Adrenal gland (tissue), 19 donors: ENCODE measurements at places on chromosomes 5 and 9.
A peak's percentile ranks its signal among the peaks of the same experiment; 100 is the strongest.

DNA sequence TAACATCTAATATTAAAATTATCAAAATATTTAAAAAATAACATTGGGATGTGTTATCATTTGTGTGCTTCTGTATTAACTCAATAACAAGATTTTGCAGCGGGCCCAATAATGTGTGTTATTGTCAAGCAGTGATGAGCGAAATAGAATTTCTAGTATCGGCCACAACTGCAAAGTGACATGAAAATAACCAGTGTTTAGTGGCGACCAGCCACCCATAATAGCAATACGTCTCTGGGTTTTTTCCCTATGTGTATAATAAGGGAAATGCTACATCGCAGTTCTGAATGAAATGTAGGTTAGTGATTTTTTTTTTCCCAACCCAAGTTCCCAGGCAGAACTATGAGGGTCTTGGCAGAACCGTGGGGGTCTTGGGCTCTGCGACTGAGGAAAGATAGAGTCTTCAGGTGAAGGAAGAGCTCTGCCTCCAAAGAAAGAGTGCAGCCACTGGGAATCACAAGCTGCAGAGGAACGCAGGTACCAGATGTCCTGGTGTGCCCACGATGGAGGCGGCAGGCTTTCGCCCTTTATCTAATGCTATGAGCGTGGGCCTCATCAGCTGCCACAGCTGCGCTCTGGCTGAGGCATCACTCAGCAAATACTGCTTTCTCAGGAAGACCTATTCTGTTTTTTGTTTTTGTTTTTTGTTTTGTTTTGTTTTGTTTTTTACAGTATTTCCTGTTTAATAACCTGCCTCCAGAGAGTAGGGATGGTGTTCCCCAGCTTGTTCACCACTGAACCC lies 235.0 kb downstream of the ROR2 start:
- no peak overlapping the region for H3K4me3 ChIP-seq
- DNase-seq = no peak
- peak overlapping the region; percentile 19 for H3K27ac ChIP-seq

- H3K4me3 ChIP-seq = no peak overlapping the region
- no peak overlapping the region for H3K27ac ChIP-seq
- no peaks in the 10 kb centered on the region for H3K27me3 ChIP-seq
These were observed 91.4 kb downstream of the ADAMTS16 start for GRCh38 chr5:5231576-5231975.

GRCh38 chr5:2715856-2716255 lies 35.6 kb downstream of the IRX2 start:
- H3K27me3 ChIP-seq = no peaks in the 10 kb centered on the region
- H3K27ac ChIP-seq = no peak overlapping the region
- H3K36me3 ChIP-seq = no peaks in the 10 kb centered on the region
- H3K4me3 ChIP-seq = no peak overlapping the region
- no peaks in the 10 kb centered on the region for H3K4me1 ChIP-seq

GRCh38 chr9:128333451-128333869 lies 6.9 kb upstream of the SLC27A4 start:
- H3K4me1 ChIP-seq = peaks cover 5% of the 10 kb centered on the region
- H3K27me3 ChIP-seq = no peaks in the 10 kb centered on the region
- H3K27ac ChIP-seq = no peak overlapping the region
- DNase-seq = no peak

DNA sequence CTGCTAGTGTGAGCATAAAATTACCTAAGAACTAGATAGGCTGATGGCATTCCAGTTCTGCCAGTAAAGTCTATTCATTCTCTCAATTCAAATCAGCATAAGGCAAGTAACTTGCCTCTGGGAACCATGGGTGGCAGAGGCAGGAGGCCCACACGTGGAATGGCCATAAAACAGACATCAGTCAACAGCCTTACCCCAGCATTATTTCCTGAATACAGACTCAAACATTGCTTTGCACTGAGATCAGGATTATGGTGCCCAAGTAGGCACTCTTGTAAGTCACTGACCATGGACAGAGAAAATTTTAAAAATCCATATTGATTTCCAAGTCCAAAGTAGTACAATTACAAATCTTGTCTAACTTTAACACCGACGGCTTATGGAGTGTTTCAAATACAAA lies 157.7 kb downstream of the NR2F1-AS1 start:
- no peak overlapping the region for H3K27ac ChIP-seq
- H3K36me3 ChIP-seq = no peaks in the 10 kb centered on the region
- H3K4me3 ChIP-seq = no peak overlapping the region
- no peak for DNase-seq

DNA sequence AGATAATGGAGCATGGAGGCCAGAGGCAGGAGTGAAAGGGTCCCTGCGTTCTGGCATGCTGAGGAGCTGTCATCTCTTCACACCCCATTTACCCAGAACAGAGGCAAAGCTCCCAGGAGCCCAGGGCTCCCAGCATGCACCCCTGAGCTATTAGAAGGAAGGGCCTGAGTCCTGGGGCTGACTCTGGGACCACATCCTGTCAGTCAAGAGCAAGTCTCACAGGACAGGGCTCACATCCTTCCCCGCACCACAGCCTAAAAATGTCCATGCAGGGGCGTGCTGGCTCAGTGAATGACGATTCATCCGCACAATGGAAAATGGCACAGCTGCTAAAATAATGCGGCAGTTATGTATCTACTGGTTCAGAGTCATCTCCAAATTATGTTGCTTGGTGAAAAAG lies 31.4 kb downstream of the CAMK2A start:
- H3K27ac ChIP-seq = no peak overlapping the region
- H3K4me3 ChIP-seq = no peak overlapping the region
- H3K4me1 ChIP-seq = no peaks in the 10 kb centered on the region
- no peaks in the 10 kb centered on the region for H3K36me3 ChIP-seq

DNA sequence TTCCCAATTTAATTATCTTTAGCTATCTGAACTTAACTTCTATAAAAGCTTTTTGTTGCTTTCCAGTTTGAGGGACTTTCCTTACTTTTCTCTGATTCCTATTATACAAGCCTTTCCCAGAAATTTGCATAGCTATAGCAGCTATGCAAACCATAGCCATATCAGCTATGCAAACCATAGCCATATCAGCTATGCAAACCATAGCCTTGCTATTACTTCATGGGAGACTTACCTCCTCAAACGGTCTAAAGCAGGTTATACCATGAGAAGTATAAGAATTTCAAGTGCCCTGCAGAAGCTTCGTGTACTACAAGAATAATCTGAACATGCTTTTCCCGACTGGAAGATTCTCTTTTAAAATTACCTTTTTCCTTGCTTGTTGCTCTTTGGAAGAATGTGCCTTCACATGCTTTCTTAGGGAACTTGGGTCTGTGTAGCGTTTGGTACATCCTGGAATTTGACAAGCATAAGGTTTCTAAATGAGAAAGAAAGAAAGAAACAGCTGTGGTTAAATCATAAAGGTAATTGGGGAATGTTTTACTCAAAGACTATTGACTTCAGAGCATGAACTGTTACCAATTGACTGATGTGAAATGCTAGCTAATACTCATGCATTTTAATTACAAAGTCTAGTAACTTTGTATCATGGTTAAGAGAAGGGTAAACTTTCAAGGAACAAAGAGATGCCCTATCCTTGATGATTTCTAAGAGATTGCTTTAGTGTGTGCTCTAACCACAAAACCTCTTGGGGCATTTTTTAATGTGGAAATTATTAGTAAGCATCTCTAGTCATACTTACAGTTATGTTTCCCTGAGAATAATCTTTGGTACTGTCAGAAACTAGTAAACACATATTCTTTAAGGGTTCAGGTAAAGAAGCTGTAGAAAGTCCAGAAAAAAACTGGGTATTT lies 367.6 kb downstream of the GLIS3 start:
- no peak for DNase-seq
- H3K4me3 ChIP-seq = no peak overlapping the region
- no peaks in the 10 kb centered on the region for H3K36me3 ChIP-seq
- H3K27me3 ChIP-seq = no peaks in the 10 kb centered on the region

DNA sequence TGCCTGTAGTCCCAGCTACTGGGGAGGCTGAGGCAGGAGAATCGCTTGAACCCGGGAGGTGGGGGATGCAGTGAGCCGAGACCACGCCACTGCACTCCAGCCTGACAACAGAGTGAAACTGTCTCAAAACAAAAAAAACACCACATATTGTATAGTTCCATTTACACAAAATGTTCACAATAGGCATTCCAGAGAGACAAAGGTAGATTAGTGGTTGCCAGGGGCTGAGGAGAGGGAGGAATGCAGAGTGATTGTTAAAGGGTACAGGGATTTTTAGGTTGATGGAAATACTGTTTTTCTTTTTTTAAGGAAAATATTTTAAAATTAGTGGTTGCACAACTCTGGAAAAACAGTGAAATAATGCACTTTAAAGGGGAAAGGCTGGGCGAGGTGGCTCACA lies 19.6 kb downstream of the ETF1 start:
- no peaks in the 10 kb centered on the region for H3K27me3 ChIP-seq
- H3K27ac ChIP-seq = no peak overlapping the region
- no peaks in the 10 kb centered on the region for H3K36me3 ChIP-seq
- peaks cover 26% of the 10 kb centered on the region for H3K4me1 ChIP-seq

- no peak overlapping the region for H3K4me3 ChIP-seq
- no peaks in the 10 kb centered on the region for H3K36me3 ChIP-seq
- peaks cover 69% of the 10 kb centered on the region for H3K4me1 ChIP-seq
- peak; percentile 67 for DNase-seq
- no peak overlapping the region for H3K27ac ChIP-seq
These were observed 15.3 kb upstream of the NDST1 start for GRCh38 chr5:150492621-150493020.

DNA sequence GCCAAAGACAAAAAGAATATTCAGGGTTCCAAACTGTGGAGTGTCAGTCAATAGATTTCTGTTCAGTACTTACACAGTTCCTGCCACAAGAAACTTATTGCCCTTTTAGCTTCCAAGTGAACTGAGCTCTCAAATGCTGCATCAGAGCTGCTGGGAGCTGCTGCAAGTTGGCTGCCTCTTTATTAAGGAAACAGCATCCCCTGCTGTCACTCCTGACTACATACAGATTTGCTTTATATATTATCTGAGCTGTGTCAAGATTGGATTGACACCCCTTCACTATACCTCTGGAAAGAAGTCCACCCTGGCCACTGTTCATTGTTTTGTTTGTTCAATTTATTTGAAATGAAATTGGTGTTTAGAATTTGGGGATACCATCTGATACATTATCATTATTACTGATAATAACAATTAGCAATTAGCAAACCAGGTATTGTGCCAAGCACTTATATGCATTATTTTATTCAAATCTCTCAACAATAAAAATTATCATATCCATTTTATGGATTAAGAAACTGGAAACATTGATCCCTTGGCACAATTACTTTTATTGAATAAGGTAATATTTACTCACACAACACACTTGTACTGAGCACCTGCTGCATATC lies 16.4 kb upstream of the C5orf58 start:
- DNase-seq = peak; percentile 36
- H3K4me3 ChIP-seq = no peak overlapping the region
- H3K27ac ChIP-seq = no peak overlapping the region
- H3K27me3 ChIP-seq = no peaks in the 10 kb centered on the region
- H3K36me3 ChIP-seq = no peaks in the 10 kb centered on the region

GRCh38 chr5:9468060-9468388 lies 77.9 kb downstream of the SEMA5A start:
- H3K4me3 ChIP-seq = no peak overlapping the region

- peaks cover 8% of the 10 kb centered on the region for H3K4me1 ChIP-seq
- DNase-seq = no peak
- no peak overlapping the region for H3K4me3 ChIP-seq
- H3K27me3 ChIP-seq = no peaks in the 10 kb centered on the region
- peak overlapping the region; percentile 48 for H3K27ac ChIP-seq
These were observed 30.4 kb downstream of the NFX1 start for GRCh38 chr9:33320568-33321261.

GRCh38 chr9:30349526-30350513 lies 2034.6 kb upstream of the ACO1 start:
- no peaks in the 10 kb centered on the region for H3K4me1 ChIP-seq
- no peak overlapping the region for H3K4me3 ChIP-seq
- DNase-seq = no peak

DNA sequence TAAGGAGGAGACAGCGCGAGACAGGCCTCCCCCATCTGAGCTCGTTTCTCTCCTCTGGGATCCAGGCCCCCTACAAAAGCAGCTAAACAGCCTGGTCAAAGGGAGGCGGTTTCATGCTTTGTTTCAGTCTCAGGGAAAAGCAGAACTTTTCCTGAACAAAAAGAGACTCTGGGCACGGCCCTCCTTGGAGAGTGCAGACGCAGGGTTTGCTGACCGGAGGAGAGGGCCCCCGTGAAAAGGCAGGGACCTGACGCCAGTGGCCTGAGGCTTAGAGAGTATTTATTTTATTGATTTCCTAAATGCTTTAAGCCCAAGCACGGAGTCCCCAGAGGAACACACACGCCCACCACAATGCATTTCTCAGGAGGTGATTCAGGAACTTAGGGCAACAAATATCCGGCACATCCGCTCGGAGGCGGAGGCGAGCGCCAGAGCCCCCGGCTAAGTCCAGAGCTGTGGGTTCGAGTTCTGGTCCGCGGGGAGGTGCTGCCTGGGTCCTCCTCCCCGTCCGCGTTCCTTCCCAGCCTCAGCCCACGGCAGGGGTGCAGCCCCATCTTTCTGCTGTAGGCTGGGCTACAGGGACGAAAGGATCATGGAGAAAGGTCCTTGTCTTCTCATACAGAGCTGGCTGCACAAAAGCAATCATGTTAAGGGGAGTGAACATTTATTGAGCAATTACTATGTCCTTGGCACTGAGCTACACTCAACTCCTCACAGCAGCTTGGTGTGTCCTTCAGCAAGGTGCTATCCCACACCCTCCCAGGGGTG lies 40.0 kb downstream of the PTGES start:
- no peak for DNase-seq
- no peaks in the 10 kb centered on the region for H3K27me3 ChIP-seq
- no peaks in the 10 kb centered on the region for H3K36me3 ChIP-seq

DNA sequence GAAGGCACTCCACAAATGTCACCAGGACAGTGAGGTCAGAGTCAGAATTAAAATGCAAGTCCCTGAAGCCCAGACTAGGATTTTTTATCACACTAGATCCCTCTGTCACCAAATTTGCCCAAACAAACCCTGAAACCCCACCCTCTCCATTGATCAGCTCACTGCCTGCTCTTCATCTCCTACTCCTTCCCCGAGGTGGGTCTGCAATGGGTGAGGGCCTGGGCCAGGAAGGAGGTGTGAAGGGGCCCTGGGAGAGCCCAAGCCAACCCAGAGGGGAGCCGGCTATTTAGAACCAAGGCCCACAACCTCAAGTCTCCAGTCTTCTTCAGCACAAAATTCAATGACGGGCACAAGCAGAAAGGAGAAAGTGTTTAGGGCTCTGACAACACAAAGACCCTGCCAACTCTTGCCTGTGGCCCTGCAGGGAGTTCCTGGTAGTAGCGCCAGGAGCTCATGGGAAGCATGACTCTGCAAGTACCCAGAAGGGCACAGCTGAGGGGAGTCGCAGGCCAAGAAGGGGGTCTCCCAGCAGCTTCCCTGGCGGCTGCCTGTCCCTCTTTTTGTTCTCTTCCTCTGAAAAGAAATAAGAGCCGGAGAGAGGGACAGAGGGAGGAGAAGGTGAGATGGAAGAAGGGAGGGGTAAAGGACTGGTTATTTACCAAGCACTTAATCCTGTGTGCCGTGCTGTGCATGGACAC lies 5.5 kb downstream of the FOXI1 start:
- no peak for DNase-seq
- no peaks in the 10 kb centered on the region for H3K36me3 ChIP-seq
- no peaks in the 10 kb centered on the region for H3K4me1 ChIP-seq
- no peak overlapping the region for H3K27ac ChIP-seq
- H3K27me3 ChIP-seq = no peaks in the 10 kb centered on the region
